ENCODE measurements at places on chromosomes 12 and 14. TPM values are rescaled to one million over a fixed set of nuclear protein-coding genes. Genes with fewer than 3 reads are reported as not detected.

DNA sequence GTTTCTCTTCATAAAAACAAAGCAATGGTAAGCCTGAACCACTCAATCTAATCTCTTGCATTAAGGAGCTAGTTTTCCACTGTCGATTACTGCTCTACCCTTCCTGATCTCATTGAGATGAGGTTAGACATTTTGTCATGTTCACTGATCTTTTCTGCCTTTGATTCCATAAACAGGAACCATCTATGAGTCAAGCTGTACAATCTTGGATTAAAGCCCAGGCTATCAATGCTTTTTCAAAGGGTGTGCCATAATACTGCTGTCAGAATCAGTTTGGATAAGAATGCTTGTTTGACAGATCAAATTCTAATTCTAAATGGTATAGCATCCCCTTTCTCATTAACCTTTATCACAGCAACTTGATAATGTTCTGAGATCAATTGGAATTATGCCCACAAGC, 16.1 kb downstream of the GRIP1 start:
- no peak for DNase-seq

DNA sequence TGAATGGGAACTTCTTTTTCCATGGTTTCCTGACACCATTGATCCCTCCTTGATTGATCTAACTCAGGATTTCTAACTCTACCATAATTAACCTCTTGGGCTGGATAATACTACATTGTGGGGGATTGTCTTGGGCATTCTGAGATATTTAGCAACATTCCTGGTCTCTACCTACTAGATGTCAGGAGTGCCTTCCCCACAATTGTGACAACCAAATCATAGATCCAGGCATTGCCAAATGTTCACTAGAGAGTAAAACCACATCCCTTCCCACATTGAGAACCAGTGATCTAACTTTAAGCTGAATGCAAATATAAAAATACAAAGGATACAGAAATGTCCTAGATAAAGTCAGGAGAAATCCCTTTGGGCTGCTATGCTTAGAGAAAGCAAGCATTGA, 36.9 kb upstream of the CCDC198 start:
- DNase-seq, result no peak

DNA sequence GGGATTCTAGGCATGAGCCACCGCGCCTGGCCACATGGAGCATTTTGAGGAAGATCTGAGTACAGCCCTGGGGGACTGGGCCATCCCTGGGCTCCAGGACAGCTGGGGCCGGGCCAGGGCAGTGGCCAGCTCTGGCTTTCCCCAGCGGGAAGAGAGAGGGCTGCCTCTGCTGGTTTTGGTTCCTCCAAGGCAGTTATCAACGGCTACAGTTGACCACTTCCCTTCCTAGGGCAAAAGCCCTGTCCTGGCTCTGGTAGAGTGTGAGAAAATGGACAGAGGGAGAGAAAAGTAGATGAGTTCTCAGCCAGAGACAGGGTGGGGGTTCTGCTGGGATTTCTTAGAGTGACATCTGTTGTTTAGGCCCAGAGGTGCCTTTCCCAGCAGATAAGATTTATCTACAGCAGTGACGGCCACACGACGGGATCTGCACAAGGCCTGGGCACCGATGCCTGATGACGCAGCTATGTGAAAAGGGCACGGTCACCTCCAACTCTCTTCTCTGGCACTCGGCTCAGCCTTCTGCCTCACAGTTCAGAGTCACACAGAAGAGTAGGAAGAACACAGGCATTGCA, 5.5 kb upstream of the HVCN1 start:
- no peak for DNase-seq

DNA sequence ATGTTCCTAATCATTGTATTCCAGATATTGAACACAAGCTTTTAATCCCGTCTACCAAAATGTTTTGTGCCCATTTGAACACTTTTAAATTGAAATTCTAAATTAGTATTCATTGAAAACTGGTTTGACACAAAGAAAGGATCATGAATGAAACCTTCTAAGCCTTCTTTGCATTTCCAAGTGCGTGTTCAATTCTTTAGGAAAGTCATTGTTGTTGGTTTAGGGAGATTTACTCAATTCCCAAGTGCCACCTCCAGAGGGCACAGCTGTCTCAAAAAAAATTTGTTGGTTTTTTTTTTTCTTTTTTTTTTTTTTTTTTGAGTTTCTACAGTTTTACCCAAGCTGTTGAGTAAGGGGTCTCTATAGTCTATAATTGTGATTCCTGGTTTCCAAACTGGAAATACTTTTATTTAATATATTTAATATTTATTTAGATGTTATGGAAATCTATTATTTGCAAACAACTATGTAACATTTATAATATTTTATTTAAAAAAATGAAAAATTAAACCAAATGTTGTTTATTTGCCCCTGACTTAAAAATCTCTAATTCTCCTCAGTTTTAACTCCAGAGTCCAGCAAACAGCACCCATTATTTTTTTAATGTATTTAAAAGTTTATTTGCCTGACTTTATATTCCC, 79.9 kb downstream of the NEDD1 start:
- no peak for DNase-seq

- no peak for DNase-seq
These were observed 42.8 kb downstream of the KDM2B start for GRCh38 chr12:121537814-121538698.

DNA sequence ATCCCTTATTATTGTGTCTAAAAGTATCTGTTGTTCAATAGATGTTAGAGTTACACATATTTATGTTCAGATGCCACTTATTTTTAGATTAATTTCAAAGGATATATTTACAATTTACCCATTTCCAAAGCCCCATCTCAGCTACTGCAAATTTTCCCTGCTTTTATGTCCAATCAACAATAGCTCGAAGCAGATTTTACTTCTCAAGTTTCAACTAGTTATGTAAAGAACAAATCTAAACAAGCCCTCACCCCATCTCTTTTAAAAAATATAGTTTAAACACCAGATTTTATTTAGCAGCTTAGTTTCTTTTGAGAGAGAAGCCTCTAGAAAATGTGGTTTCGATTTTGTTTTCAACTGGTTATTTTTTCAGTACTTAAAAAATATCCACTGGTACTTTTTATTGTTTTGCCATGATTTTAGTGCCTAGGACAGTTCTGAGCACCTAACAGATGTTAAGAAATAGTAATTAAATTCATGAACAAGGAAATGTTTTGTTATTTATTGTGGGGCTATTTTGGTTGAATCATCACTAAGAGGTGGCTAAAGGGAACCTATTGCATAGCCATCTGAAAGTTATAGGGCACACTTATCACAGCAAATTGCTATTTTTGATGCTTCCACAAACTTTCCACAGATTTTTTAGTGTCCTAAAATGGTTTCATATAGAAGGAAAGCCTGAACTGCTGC, 96.2 kb upstream of the BMP4 start:
- no peak for DNase-seq

- no peak for DNase-seq
These were observed 451.7 kb downstream of the MDGA2 start for GRCh38 chr14:47223656-47224055.

DNA sequence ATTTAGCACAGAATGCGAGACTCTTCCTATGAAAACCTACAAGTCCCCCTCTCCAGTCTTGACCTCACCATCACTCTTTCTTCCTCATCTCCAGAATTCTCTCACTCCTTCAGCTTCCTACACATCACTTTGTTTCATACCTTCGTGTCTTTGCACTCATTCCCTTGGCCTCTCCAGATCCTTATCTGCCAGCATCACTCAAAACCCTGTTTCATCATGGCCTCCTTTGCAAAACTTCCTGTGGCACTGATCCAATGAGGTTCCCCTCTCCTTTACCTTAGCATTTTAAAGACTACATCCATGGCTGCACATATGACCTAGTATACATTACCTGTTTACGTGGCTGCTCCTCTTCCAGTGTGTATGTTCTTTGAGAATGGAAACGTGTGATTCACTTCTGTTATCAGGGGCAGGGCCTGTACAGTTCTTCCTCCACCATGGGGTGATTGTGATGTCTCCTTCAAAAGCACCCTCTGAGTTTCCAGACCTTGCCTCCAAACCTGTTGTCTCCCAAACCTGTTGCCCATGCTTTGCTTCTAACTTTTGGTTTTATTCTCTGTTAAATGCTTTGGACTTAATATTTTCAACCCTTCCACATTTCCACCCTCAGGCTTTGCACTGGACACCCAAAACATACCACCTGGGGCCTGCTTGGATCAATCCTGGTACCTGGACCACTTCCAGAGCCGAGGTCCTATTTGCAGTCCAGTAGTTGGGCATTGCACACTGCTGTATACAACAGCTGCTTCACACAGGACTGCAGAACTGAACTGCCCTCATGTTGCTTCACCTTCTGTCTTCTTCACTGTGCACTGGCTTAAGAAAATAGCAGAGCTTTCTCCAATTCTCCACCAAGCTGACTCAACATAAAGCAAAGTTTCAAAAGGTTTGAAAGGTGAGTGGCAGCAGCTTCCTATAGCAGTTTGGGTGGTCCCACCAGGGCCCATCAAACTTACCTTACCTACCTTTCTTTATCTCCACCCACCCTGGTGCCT, 131.7 kb downstream of the LLPH start:
- DNase-seq, result no peak

DNA sequence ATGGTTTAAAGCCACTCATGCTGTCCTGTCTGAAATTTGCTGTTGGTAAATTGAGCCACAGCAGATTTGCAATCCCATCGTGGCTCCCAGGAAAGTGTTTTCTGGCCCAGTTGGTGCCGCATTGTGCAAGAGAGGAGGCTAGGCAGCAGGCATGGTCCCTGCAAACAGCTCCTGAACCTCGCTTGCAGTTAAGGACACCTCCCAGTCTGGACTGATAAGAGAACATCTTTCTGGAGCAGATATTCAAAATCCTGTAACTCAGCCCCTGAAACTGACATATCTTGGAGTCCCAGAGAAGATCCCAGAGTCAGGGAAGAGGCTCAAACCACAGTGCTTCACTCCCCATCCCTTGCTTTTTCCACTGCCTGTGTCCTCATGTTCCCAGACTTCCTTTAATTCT, 328.6 kb upstream of the FKBP4 start:
- no peak for DNase-seq

DNA sequence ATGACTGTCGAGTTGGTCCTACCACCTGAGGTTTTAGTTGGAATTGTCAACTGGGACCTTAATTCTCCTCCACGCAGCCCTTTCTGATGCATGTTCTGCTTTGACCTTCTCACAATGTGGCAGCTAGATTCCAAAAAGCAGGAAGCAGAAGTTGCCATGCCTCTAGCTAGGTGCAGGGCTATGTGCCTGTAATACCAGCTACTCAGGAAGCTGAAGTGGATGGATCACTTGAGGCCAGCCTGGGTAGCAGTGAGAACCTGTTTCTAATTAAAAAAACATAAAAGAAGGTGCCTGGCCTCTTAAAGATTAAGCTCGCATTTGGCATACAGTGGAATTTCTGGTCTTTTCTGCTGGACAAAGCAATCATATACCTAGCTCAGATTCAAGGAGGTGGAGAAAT, 77.1 kb downstream of the FGD4 start:
- no peak for DNase-seq

GRCh38 chr12:67651132-67651695, 2.7 kb downstream of the DYRK2 start:
- no peak for DNase-seq

DNA sequence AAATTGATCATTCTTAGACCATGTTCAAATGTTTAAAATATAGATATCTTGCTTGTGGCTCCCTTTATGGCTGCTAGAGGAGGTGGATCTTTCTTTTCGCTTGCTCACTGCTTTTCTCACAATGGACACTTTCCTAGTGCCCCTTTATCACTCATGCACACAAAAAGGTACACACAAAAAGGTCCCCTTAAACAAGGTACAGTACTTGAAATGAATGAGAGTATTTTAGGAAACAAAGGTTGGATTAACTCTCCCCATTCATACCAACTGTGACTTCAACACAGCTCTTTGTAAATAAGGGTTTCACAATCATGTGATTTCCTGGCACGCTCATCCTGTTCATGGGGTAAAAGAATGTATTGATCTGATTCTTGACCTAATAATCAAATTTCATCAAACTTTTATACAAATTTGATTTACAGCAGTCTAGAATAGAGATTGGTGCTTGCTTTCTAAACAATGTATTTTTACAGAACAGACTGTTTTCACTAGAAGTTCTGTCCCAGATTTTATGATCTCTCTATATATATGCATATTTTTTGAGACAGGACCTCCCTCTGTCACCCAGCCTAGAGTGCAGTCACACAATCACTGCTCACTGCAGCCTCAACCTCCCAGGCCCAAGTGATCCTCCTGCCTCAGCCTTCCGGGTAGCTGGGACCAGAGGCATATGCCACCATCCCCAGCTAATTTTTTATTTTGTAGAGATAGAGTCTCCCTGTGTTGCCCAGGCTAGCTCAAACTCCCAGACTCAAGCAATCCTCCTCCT, 34.4 kb upstream of the EPS8 start:
- DNase-seq, result no peak

GRCh38 chr12:1606021-1606622, 11.7 kb upstream of the FBXL14 start:
- DNase-seq, result peak; percentile 92

- no peak for DNase-seq
These were observed 499 bp downstream of the MIPOL1 start for GRCh38 chr14:37198273-37198598.

DNA sequence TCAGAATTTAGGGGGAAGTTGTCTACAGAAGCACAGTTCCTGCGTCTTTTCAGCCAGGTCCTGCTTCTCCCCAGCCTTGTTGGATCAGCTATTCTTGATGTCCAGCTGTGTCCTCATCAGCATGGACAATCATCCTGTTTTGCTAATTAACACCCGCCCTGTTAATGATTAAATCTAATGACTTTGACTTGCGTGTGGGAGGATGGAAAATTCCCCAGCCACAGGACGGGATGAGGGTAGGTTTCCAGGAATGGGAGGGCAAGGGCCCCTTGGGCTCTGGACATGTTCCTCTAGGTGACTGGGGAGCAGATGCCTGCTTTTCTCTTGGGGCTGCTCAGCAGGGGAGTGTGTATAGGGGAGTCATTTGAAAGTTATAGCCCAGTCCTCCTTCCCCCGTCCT, 5.3 kb upstream of the PPP1R1A start:
- DNase-seq, result no peak

GRCh38 chr14:52422650-52423356, 108.7 kb downstream of the PTGER2 start:
- DNase-seq, result no peak

- no peak for DNase-seq
These were observed 36.2 kb downstream of the MED13L start for GRCh38 chr12:116241157-116241759.

Gene SLC4A8
- 3.0 TPM for total RNA-seq

Gene WSCD2
- total RNA-seq, result 43.7 TPM

Gene SPTSSA
- total RNA-seq, result 26.8 TPM

Gene CNTN1
- 11.7 TPM for total RNA-seq

Gene TMEM121
- total RNA-seq, result 1.1 TPM

Gene RFLNA
- total RNA-seq, result 1.1 TPM

Gene SERPINA9
- total RNA-seq, result not detected

Gene FOXG1
- not detected for total RNA-seq

Gene KRT72
- total RNA-seq, result not detected

Data from ureter (tissue), 1 donor.